ENCODE measurements at places on chromosomes 1 and 21.

GRCh38 chr1:38475624-38476005, 384.0 kb downstream of the RRAGC start:
- no peak for DNase-seq

GRCh38 chr1:211320980-211321379, 5.7 kb upstream of the TRAF5 start:
- DNase-seq: no peak

DNA sequence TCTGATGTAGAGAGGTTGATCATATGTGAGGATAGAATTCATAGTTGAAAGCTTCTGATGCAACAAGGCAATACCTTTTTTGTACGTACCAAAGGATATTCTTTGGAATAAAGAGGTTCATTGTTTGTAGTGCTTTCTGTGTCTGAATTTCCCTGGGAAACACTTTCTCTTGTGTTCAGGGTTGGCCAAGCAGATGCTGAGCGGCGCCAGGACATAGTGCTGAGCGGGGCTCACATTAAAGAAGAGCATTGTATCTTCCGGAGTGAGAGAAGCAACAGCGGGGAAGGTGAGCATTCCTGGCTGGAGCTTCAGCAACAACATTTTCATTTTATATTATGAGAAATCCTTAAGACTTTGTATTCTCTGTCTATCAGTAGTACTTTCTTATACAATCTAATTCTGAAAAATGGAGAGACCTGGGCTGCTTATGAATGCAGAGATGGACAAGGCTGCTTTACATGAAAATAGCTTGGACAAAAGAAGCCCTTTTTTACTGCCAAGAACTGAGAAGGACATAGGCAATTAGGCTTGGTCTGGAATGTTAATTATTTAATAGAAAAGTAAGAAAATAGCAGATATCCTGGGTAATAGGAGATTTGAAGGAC, 85.2 kb downstream of the KIF1B start:
- DNase-seq: no peak

- no peak for DNase-seq
Observed at GRCh38 chr1:113916974-113917373, 11.8 kb downstream of the DCLRE1B start.

DNA sequence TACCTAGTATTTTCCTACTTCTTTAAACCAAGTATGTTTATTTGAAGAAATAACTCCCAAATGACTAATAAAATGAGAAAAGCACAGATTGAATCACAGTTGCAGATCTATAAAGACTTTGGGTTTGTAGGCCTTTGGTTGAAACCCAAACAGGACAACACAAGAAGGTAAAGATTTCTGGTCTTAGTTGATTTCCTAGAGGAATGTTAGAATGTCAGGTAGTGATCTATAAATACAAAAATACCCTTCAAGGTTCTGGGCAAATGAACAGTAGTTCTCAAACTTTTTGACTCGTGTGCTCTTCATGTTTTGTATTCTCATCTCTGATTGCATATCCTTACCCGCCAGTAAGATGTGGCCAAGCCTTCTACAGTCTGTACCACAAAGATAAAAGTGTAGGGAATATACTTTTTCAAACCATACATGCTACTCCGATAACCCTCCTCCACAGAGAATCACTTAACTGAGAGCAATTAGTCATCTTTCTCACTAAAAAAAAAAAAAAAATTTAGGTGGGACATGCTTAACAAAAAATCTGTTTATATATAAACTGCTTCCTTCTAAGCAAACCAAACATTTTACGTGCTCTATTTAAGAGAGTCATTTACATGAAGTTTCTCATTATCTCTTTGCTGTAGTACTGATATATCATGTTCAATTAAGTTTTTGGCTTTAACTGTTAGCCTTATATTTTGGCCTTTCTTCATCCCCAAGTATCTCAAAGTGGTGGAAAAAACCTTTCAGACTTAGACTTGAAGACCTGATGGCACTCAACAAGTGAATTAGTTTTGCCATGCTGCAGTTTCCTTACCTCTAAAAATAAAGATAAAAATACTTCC, 36.0 kb downstream of the CNIH4 start:
- no peak for DNase-seq

DNA sequence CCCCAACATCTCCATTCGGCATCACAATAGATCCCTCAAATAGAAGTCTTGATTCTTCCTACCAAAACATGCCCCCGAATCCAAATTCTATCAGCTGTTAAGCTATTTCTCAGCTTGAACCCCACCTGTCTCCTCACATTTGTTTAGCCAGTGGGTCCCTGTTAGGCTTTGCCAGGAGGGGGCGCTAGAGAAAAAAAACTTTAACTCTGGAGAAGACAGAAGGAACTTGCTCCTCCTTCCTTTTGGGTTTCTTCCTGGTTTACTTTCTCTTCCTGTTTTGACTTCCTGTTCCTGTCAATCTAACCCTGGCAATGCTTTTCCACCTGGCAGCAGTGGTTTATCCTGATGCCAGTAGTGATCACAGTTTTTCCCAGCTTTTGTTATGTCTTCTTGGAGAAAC, 95.6 kb upstream of the KCNK1 start:
- DNase-seq: peak; percentile 69

DNA sequence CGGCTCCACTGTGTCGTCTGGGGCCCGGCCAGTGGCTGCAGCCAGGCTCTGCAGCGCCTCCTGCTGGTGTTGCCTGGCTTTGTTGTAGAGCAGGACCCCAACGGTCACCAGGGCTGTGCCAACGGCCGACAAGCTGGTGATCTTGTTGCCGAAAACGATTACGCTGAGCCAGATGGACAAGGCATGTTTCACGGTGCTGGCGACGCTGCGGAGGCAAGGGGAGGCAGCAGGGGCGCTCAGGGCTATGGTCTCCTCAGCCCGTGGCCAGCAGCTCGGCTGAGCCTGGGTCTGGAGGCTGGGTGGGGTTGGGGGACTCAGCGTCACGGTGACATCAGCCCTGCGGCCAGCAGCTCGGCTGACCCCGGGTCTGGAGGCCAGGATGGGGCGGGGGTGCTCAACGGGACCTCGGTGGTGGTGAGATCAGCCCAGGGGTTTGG, 7.0 kb upstream of the CDK11B start:
- DNase-seq: peak; percentile 77

DNA sequence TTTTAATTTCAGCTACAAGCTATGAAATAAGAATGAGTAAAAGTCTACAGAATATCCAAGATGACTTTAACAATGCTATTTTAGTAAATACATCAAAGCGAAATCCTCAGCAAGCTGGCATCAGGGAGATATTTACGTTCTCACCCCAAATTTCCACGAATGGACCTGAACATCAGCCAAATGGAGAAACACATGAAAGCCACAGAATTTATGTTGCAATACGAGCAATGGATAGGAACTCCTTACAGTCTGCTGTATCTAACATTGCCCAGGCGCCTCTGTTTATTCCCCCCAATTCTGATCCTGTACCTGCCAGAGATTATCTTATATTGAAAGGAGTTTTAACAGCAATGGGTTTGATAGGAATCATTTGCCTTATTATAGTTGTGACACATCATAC, 13.7 kb upstream of the CLCA1 start:
- no peak for DNase-seq

DNA sequence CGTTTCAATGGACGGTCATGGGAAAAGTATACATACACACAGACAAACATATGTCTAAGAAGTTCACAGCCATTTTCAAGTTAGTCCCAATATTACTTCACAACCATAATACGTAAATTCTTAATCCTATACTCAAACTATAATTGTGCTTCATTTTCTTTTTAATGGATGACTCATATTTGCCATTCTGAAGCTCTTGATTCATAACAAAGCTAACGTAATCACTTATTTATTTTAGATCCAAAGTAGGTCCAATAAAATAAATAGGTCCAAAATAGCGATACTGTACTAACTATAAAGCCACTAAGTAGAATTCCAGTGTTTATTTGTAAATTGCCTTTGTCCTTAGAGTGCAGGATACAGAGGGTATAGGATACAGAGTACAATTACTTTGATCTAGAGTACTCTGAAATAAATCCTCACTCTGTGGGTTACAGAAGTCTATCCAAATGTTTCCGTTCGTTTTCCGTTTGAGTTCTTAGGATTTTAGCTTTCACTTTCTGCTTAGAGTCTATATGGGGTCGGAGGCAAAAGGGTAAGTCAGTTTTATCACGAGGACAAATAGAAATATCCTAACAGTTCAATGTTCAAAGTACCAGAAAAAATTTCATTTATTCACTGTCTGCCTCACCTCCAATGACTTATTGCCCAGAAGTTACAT, 8.8 kb upstream of the C1orf115 start:
- no peak for DNase-seq

GRCh38 chr1:154784416-154784815, 85.7 kb downstream of the KCNN3 start:
- DNase-seq: no peak

DNA sequence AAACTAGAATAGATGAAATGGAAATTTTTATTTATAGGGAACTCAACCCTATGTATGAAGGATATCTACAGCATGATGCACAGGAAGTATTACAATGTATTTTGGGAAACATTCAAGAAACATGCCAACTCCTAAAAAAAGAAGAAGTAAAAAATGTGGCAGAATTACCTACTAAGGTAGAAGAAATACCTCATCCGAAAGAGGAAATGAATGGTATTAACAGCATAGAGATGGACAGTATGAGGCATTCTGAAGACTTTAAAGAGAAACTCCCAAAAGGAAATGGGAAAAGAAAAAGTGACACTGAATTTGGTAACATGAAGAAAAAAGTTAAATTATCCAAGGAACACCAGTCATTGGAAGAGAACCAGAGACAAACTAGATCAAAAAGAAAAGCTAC, 7.9 kb downstream of the USP1 start:
- no peak for DNase-seq

DNA sequence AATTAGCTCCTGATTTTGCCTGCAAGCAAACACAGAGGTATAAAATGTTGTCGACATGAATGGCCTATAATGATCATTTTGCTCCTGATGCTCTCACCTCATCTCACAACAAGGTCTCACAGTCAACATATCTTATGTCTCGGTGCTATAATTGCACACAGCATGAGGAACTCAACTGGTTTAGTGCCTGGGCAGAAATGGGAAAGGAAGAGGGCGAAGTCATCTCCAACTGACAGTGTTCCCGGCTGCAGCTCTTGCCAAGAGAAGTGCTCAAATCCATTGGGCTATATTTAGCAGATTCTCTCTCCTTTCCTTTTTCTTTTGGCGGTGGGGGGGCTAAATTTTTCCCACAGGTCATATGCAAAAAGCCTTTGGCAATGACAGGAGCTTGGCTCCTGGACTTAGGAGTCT, 53.0 kb downstream of the SLC45A1 start:
- no peak for DNase-seq

DNA sequence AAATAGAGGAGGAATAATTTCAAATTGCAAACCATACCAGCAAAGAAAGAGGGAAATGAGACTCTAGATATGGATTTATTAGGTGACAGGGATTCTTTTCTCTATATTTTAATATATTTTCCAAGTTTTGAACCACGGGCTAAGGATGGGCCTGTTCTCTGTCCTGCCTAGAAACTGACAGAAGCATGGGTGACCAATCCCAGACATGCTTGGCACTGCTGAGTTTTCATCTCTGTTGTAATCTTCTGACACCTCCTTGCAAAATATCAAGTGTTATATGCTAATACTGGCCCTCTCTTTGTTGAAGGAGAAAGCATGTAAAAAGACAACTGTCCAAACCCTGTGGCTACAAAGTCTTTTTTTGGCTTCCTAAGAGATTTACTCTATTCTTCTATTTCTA, 774 bp upstream of the ANGPTL7 start:
- DNase-seq: no peak

DNA sequence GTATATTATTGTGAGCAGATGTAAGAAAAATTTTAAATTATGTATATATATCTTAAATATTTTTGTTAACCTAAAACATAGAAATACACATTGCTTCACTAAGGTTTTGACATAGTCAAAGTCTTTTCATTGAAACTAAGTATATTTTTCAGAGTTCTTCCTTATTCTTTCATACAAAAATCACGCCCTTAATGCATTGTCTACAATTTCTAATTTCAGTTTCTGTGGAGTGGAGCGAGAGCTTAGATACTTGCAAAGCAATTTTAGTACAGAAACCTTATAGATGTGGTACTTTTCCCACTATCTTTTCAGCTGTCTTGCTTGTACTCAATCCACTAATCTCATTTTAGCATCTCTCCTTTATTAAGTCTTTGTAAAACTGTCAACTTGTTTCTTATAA, 63.2 kb downstream of the CD58 start:
- no peak for DNase-seq

GRCh38 chr1:208524376-208524775, 280.2 kb upstream of the PLXNA2 start:
- no peak for DNase-seq

GRCh38 chr1:47523835-47524215, 86.0 kb downstream of the FOXD2 start:
- DNase-seq: no peak

GRCh38 chr21:43834146-43834905, 30.7 kb upstream of the AGPAT3 start:
- DNase-seq: peak; percentile 5

GRCh38 chr1:183628537-183628936, 7.0 kb downstream of the ARPC5 start:
- DNase-seq: no peak

- no peak for DNase-seq
Observed at GRCh38 chr21:41993744-41994143, 16.4 kb downstream of the ZBTB21 start.

GRCh38 chr1:236451796-236452373, 57.8 kb downstream of the EDARADD start:
- peak; percentile 74 for DNase-seq

All from iPS-NIHi11 (cell line).